ENCODE measurements at places on chromosomes 16 and 17.

- no peak for DNase-seq
Observed at GRCh38 chr16:79519448-79519847, 81.1 kb downstream of the MAF start.

GRCh38 chr16:21608639-21609328 lies 9.4 kb downstream of the METTL9 start:
- DNase-seq, result no peak

GRCh38 chr17:38743556-38744171 lies 4.5 kb downstream of the PCGF2 start:
- DNase-seq, result no peak

GRCh38 chr17:78458091-78458490 lies 79.6 kb downstream of the PGS1 start:
- no peak for DNase-seq

DNA sequence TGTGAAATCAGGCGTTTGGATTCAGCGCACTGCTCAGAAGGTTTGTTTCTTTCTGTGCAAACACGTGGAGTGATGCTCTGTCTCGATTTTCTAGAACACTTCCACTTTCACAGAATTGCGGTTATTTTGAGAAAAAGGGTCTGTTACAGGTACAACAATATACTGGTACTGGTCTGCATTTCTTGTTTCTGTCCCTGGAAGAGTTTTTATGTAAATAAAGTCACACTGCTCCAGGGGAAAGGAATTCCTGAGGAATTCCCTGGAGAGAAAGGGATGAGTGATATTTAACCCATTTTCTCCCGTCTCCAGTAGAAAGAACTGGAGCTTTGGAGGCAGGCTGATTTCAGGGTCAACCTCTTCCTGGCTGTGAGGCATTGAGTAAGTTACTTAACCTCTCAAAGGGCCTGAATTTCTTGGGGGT lies 16.2 kb upstream of the RMI2 start:
- peak; percentile 57 for DNase-seq

All from kidney tubule cell (primary cell).